Small intestine (tissue), 16 donors: ENCODE measurements at places on chromosomes 7 and 10. TPM values are rescaled to one million over a fixed set of nuclear protein-coding genes. Genes with fewer than 3 reads are reported as not detected.

DNA sequence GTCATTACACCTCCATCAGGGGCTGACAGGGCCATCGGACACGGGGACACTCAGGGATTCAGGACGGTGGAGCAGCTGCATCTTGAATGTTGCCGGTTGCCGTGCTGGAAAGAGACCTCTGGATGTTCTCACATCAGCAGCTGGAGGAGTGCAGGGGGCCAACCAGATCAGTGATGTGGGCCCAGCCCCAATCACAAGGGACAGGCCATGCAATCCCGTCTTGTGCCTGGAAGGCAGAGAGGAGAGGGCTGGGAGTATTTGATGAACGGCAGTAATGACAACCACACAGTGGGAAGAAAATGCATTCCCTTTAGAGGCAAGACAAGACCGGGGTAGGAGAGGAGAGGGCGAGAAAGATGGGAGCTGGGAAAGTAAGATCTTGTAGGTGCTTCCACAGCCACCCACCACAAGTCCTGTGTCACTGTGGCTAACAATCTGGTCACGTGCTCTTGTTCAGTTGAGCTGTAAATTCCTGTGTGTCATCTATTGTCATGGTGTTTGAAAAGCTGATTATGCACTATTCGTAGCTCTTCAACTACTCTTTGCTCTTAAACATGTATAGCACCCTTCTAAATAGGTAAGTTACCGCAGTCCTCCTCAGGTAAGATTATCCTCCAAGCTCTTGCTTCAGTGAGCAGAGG is 85.9 kb upstream of the LEP start:
- DNase-seq = no peak

The EPO gene
- 0.15 TPM for polyA plus RNA-seq

DNA sequence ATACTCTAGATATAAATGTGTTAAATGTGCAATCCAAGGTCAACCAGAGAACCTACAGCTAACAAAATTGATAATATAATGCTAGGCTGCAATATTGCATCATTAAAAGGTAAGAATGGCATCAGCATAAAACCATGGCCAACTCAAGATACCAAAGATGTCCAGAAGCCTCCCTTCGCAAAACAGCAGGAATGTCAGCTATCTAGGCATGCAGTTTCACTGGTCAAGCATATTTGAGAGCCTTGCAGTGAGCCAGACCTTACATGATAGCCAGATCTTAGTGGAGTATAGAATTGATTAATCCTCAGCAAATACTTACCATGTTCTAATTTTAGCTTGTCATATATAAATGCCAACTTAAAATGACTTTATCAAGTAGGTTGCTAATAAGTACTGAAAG is 138.8 kb downstream of the ZEB1 start:
- DNase-seq = no peak

DNA sequence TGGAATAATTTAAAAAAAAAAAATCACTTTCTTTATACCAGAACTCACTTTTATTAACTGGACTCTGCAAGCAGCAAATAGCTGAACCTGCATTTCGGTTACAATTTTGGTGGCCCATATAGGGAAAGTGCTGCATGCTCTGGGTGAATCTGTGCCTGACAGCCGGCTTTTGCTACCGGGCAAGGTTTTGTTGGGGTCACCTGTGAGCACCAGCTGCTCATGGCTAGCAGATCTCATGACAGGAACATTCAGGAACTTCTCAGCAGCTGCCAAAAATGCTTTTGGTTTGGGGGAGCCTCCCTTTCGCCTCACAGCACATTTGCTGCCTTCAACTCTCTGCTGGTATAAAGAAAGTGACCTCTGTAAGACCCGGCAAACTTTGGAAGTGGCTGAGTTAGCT is 13.2 kb upstream of the CREB3L2 start:
- DNase-seq = no peak

The UNCX gene
- not detected for polyA plus RNA-seq

DNA sequence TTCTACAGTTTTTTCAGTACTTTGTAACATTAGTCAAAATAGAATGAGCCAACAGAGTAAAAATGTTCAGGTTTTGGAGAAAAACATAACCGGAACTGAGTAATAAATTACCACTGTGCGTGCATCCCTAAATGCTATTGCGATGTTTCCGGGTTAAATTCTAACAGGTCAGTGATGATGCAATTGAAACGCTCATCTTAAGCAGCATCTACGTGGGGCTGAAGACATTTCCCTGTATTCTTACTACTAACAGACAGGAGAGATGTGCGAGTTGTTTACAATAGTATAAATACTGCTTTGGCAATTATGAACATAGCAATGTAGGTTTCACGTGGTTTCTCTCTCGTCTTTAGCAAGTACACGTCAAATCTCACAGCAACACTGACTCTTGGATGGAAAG is 149.4 kb downstream of the USP6NL start:
- no peak for DNase-seq

The GDF2 gene
- not detected for polyA plus RNA-seq

The SPDYE5 gene
- polyA plus RNA-seq = not detected

GRCh38 chr10:113420057-113420732 is 132.7 kb upstream of the HABP2 start:
- no peak for DNase-seq

DNA sequence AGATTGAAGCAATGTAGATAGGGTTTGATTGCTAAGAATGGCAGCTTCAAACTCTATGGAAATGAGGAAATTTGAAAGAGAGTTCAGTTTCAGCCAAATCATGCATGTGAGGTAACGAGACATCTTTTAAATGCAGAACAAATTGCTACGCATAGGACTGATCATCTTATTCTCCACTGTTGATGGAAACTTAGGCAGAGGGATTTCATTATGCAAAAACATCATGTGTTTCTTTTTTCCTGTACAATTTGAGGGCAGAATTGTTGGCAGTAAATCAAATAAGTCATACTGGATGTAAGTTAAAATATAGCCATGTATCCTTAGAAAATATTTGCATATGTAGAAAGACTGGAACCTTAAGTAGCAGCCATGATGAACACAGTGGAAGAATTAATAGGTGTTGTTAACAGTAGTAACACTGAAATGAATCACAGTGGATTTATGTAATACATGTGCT is 327.4 kb downstream of the CDK14 start:
- DNase-seq = no peak

The AKR1C4 gene
- polyA plus RNA-seq = 1.9 TPM

GRCh38 chr7:30994206-30995100 is 30.7 kb downstream of the GHRHR start:
- DNase-seq = no peak

DNA sequence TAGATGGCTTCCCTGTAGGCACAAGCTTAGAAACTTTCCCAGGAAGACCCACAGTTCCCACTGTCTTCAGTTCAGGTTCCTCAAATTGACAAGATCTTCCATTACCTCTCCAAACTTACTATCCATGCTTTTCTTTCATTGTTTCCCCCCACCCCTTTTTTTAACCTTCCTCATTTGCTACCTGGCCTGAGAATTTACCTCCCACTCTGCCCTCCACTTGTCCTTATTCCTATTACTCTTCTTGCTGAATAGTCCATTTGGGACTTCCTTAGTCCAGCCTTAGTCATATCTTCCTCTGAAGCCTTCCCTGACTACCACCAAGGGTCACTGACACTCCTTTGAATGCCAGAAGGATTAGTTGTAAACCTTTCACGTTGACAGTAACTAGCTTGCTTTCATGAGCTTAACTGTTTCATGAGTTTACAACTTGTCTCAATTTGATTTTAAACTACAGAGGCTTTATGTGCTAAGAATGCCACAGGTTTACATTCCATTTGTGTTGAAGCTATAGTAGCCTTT is 1.2 kb upstream of the CALU start:
- DNase-seq = no peak

DNA sequence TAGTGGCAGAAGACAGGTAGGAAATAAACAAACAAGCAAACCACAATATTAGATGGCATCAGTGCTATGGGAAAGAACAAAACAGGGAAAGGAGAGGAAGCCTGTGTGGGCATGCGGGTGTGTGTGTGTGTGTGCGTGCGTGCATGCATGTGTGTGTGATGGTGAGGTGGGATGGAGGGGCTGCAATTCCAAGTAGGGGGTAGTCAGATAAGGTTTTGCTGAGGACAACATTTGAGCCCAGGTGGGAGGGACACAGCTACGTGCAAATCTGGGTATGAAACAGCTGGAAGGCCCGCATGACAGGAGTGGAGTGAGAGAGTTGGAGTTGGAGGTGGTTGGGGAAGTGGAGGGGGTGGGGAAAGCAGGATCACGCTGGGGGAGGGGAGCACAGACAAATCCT is 121.0 kb upstream of the PARD3 start:
- no peak for DNase-seq

The GRM3 gene
- not detected for polyA plus RNA-seq

- DNase-seq = no peak
Measured at GRCh38 chr10:2978574-2979273, 88.6 kb upstream of the PFKP start.

The TCERG1L gene
- not detected for polyA plus RNA-seq

DNA sequence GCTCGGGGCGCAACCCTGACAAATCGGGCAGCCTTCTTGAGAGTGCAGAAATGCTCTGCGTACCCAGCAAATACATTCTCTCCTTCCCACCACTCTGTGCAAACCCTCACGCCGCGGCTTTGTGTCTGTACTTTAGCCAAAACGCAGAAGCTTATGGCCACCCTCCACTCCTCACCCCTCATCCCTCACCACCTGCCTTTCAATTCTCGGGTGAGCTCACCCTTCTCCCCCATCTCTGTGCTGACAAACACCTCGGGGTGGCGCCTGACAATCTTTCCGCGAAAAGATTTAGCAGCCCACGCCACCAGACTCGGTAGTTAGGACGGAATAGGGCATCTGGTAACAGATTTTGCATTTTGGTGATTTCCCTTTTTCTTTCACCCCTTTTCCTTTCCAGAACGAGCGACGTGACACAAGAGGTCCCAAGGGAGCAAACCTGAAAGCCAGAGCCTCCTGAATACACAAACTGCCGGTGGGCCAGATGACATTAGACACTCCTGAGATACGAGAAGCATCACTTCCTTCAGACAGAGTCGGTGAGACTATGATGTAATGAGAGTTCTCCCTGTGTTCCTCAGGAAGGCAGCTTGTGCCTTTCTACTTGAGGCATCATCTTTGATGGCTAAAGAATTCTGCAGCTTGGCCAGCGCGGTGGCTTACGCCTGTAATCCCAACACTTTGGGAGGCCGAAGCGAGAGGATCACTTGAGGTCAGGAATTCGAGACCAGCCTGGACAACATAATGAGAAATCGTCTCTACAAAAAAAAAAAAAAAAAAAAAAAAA is 671 bp upstream of the ATAD1 start:
- DNase-seq = peak; percentile 76

The SPDYE2B gene
- 1.3 TPM for polyA plus RNA-seq

The FAM25A gene
- polyA plus RNA-seq = not detected

DNA sequence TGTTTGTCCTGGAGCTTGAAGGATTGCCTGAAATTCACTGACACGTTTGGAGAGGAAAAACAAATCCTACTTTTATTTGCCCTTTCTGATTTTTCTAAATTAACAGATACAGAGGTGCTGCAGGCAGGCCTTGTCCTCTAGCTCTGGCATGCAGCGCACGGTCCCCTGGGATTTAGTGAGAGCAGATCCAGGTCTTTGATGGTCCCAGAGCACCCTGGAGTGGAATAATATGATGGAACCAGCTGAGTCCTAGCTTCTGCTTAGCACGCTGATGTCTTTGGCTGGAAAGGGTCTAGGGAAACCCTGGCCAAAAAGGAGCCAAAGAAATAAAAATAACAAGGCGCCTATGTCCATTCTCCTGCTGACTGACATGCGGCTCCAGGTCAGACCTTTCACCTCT is 40.5 kb downstream of the C10orf120 start:
- no peak for DNase-seq

- peak; percentile 51 for DNase-seq
Measured at GRCh38 chr10:104243512-104243911, 11.2 kb upstream of the GSTO1 start.

- peak; percentile 9 for DNase-seq
Measured at GRCh38 chr10:5887029-5887428, 2.7 kb downstream of the ANKRD16 start.

The SLC39A12 gene
- polyA plus RNA-seq = 0.01 TPM

GRCh38 chr10:29608476-29609301 is 26.1 kb downstream of the SVIL start:
- no peak for DNase-seq

The GPRIN2 gene
- polyA plus RNA-seq = 15.0 TPM

The KLLN gene
- polyA plus RNA-seq = 0.27 TPM

DNA sequence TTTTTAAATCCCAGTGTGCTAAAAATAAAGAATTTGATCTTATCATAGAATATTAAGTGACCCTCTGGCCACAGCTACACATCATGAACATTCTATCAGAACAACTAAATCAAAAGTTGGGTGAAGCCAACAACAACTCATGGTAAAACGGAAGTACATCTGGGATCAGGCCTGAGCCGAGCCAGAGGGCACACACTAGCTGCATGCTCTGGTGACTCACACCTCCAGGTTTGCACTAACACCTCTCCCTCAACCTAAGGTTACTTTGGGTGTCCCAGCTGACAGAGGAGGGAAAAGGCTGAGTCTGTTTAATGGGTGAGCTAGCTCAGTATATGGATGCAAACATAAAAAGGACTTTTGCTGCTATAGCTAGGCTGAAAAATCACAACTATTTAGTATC is 281.6 kb downstream of the HGF start:
- DNase-seq = no peak

- DNase-seq = peak; percentile 86
Measured at GRCh38 chr10:91590904-91591796, 41.7 kb downstream of the PPP1R3C start.

GRCh38 chr10:131818510-131819234 is 82.1 kb upstream of the PPP2R2D start:
- DNase-seq = no peak

The PON3 gene
- 4.9 TPM for polyA plus RNA-seq

DNA sequence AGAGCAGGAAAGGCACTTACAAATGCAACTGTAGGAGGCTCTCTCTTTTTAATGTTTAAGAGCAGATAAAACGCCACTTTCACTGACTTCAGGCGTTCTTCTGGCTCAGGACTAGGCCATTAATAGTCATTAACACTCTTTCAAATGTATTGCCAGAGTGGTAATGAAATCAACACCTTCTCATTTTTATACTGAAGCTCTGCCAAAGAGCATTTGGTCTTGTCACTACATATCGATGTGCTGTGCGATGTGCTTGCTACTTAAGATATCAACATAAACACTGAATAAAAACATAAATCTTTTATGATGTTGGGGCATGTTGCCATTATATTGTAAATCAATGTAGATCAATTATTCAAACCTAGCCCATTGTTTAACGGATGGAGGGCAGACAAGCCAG is 634.7 kb downstream of the ARL4A start:
- no peak for DNase-seq

The FEZF1 gene
- polyA plus RNA-seq = not detected

DNA sequence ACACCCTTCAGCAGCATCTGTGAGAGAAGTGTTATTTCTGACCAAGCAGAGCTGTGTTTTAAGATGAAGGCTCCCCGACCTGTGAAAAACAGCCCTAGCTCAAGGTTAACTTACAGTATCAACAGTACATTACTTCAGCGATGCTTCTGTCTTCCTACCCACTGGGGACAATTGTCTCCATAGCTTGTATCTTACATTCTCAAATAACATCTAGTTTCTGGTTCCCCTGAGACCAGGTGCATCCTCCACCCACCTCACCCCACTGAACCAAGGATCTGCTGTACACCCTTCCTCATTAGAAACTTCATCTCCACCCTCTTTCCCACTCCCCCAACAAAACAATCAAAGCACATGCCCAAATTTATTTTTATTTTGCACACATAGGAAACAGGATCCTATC is 102.0 kb downstream of the VOPP1 start:
- no peak for DNase-seq

- DNase-seq = no peak
Measured at GRCh38 chr10:102332772-102333171, 62.7 kb upstream of the NFKB2 start.
